ENCODE measurements at places on chromosomes 13 and 19.

DNA sequence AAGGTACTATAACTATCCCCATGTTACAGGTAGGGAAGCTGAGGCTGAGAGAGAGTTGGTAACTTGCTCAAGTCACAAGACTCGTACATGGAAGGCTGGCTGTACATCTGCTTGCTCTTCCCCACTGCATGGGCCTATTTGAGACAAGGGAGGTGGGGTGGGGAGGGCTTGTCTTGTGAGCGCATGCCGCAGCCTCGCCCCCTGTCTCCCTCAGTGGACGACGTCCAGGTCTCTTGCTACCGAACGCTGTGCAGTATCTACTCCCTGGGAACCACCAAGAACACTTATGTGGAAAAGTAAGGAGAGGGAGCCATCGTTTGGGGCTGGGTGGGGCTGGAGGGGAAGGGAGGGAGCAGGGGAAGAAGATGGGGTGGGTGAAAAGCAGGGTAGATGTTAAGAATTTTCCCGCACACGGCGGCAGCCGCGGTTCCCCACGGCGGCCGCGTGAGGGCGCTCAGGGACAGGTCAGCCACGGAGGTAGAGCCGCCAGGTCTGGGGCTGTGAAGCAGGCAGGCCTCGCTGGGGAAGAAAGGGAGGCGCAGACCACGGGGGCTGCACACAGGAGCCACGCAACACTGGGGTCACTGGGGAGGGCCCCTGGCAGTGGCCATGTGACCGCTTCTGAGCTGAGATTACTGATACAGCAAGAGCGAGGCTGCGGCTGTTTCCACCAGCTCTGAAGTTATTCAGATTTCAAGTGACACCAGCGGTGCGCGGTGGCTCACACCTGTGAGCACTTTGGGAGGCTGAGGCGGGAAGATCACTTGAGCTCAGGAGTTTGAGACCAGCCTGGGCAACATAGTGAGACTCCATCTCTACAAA lies 81.5 kb downstream of the RYR1 start:
- DNase-seq, result peak; percentile 42

GRCh38 chr13:46667687-46668281 lies 114.8 kb downstream of the LRCH1 start:
- DNase-seq, result no peak

- no peak for DNase-seq
These were observed 543.3 kb upstream of the SPRY2 start for GRCh38 chr13:80884056-80884785.

GRCh38 chr19:7868671-7869452 lies 5.3 kb downstream of the PRR36 start:
- DNase-seq, result peak; percentile 61

DNA sequence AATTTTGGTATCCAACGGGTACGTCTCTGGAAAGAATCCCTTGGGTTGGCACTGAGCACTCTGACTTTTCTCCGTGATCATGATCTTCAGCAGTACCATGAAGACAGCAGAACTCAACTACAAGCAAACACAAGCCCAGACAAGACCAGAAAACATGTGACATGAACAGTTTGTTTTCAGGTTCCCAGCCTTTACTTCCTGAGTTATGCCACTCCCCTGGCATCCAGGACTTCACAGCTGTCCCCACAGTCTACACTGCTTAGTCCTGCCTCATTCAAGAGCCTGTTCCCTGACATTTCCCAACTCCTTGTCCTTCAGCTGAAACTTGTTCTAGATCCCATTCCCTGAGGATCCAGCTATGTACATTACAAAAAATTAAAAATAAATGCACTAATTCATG lies 4.9 kb upstream of the N4BP2L1 start:
- no peak for DNase-seq

DNA sequence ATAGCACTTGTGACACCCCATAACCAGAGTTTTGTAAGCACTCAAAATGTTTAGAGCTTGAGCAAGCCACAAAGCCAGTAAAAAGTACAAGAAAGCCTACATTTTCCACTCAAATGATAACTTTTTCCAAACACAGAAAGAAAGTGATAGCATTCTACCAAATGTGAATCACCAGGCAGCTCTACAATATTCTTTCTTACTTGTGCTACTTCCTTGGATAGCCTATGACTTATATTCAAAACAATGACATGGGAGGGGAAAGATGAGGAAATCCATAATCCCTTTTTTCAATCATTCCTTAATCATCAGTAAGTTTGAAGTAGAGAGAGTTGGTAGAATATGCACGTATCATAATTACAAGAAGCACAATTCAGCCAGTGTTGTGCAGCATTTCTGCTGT lies 650.8 kb upstream of the PCDH9 start:
- DNase-seq, result no peak

GRCh38 chr13:44181931-44182330 lies 191.7 kb upstream of the SERP2 start:
- DNase-seq, result no peak

- no peak for DNase-seq
These were observed 7.8 kb downstream of the GRIN2D start for GRCh38 chr19:48401287-48401686.

DNA sequence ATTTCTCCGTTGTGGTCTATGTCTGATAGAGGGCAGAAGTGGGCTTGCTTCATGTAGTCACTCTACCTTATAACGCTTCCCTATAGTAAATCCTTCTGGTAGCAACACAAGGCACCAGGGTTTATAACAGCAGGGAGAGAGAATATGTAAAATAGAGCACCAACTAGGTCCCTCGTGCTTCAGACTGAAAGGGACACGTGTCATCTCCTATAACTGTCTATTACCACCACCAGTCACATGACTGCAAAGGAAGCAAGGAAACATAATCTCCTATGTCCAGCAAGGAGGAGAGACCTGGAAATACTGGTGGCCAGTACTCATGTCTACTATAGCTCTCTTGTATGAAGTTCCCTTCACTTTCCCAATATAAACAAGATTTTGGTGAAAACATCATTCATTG lies 79.2 kb downstream of the SLAIN1 start:
- DNase-seq, result no peak

- no peak for DNase-seq
These were observed 27.0 kb downstream of the SPTBN4 start for GRCh38 chr19:40493778-40494177.

GRCh38 chr13:42275506-42275905 lies 3.6 kb downstream of the AKAP11 start:
- no peak for DNase-seq

DNA sequence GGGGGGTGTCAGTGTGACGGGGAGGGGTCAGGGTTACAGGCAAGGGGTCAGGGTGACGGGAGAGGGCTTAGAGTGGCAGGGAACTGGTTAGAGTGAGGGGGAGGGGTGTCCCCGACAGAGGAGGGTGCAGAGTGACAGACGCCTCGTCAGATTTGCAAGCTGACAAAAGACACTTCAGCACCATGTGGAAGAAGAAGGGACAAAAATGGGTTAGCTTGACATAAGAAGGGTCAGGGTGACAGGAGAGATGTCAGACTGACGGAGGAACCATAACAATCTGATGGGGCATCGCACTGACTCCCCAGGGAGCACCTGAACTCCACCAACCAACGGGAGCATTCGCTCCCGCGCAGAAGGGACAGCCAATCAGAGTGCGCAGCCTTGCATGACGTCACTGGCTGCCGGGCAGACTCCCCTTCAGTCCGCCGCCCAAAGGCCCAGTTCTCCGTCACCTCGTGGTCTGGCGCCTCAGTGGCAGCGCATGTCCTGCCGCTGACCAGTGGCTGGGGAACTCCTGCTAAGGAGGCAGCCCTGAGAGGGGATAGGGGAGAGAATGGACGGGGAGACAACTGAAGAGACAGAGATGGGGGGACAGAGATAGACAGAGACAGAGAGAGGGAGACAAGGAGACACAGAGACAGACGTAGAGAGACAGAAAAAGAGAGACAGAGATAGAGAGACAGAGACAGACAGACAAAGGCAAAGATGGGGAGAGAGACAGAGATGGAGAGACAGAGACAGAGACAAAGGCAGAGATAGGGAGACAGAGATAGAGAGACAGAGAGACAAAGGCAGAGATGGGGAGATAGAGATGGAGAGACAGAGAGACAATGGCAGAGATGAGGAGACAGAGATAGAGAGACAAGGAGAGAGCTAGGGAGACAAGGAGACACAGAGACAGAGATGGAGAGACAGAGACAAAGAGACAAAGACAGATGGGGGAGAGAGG lies 30.2 kb downstream of the C19orf81 start:
- DNase-seq, result peak; percentile 73

- no peak for DNase-seq
These were observed 3.1 kb upstream of the BCL3 start for GRCh38 chr19:44745341-44745831.

GRCh38 chr19:38975214-38975860 lies at the start of gene FBXO17:
Gene FBXO17, minus strand, starts transcription at chr19:38975742. Its CDS starts 25,423 bp downstream, at chr19:38950319.
- no peak for DNase-seq

- no peak for DNase-seq
These were observed 41.1 kb downstream of the OR10H4 start for GRCh38 chr19:15989889-15990288.

DNA sequence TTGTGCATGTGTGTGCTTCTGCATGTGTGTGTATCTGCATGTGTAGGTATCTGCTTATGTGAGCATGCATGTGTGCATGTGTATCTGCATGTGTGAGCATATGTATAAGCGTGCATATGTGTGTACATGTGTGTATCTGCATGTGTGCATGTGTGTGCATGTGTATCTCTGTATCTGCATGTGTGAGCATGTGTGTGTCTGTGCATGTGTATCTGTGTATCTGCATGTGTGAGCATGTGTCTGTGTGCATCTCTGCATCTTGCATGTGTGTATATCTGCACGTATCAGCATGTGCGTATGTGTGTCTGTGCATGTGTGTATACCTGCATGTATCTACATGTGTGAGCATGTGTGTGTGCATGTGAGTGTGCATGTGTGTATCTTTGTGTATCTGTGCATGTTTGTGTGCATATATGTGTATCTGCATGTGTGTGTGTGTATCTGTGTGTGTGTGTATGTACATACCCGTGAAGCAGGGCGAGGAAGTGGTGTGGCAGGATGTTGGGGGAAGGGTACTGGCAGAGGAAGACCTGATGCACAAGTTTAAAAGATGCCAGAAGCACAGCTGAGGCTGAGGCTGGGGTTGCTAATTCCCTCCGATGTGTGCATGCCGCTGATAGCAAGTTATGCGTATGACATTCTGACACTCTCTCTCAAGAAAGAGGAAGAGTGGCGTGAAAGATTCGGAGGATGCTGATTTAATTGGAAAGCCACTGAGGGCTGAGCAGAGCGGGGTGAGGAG lies 64.2 kb downstream of the TEX29 start:
- no peak for DNase-seq

DNA sequence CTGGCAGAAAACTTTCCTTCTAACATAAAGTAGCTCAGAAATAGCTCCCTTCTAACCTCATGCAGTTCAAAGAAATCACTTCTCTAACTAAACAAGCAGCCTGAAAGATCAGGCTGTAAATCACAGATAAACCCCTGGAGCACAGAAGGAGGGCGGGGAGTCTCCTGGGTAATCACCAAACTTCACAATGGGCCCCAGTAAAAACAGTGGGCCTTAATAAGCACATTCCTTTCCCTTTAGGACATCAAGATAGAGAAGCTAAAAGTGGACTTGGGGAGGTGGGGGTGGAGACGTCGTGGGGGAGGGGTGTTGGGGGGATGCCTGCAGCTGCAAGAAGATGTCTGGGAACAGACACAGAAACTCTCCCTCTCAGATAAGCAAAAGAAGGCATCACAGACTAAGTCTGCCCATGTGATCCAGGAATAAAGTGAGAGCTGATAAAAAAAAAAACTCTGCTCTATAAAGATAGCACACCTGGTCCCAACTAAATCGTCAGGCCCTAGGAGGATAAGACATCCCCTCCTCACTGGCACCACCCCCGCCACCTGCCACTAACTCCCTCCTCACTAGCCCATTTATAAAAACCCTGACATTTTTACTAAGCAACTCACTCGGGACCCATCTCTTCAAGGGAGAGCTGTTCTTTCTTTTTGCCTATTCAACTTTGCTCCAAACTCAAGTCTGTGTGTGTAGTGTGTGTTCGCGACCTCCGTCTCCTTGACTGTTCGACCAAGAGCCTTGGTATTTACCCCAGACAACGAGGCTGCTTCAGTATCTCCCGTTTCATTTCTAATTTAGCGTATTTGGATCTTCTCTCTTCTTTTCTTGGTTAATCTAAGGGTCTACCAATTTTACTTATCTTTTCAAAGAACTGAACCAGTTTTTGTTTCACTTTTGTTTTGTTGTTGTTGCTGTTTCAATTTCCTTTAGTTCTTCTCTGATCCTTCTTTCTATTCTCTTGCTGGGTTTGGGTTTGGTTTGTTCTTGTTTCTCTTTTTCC lies 31.7 kb downstream of the DNAJC15 start:
- no peak for DNase-seq

DNA sequence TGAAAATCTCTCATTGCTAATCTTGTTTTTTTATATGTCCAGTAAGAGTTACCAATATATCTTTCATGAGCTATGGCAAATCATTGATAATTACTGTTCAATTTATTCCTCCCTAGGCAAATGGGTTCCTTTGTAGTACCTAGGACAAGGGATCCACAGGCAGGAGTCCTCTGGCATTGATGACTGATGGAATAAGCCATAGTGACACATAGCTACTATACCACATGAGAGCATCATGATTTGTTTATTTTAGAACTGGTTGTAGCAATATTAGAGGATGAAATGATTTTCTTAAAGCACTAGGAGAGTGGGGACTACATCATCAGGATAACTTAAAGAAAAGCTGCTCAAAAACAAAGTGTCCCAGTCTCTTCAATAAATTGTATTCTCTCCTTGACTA lies 21.7 kb upstream of the MAB21L1 start:
- no peak for DNase-seq

GRCh38 chr13:25018729-25019115 lies 77.2 kb upstream of the PABPC3 start:
- no peak for DNase-seq

DNA sequence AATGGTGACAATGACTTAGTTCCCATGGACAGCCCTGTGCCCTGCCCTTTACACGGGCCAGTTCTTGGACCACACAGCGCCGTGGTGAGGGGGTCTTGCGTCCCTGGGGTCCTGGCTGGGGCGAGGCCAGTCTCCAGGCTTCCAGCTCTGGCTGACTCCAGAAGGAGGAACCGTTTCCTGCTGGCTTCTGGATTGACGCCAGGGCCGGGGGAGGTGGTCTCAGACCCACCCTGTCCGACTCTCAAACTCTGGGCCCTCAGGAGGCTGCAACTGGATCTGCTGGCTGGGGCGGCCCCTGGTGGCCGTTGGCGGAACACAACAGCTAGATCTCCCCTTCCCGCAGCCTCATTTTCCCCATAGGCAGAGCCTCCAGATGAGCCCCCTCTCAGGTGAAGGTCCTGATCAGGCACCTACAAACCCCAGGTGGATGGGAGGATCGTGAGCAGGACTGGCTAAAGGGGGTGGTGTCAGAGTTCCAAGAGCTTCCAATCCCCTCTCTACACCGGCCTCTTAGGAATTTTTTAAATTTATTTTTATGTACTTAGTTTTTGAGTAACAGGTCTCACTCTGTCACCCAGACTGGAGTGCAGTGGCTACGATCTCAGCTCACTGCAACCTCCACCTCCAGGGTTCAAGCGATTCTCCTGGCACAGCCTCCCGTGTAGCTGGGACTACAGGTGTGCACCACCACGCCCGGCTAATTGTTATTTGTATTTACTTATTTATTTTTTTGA lies 8.0 kb downstream of the CCDC194 start:
- peak; percentile 55 for DNase-seq
